ENCODE measurements at places on chromosomes 12 and 14.
A peak's percentile ranks its signal among the peaks of the same experiment; 100 is the strongest.

DNA sequence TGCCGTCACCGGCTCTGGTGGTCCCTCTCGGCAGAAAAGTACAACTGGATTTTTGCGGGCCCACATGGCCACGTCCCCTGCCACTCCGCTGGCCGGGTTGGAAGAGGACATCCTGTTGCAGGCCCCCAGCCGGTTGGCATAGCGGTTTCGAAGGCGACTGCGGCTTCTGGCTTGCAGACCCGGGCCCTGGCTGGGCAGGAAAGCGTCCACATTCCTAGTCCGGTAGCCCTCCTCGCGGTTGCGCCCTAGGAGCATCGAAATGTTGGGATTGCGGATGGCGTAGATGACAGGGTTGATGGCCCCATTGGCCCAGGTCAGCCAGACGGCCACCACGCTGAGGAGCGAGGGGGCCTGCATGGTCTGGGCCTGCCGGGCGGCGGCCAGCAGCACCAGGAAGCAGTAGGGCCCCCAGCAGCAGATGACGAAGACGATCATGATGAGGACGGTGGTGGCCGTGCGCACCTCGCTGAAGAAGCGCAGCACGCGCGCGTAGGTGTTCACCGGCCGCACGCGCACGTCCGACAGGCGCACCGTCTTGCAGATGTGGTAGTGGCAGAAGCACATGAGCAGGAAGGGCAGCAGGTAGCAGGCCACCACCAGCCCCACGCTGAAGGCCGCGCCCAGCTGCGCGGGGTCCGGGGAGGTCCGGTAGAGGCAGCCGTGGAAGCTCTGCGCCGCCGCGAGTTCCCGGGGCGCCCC lies 1.2 kb downstream of the GPR135 start:
- no peak for DNase-seq

GRCh38 chr14:36275741-36276140 lies 44.7 kb downstream of the MBIP start:
- DNase-seq: no peak

- no peak for DNase-seq
Observed at GRCh38 chr14:97215263-97215969, 418.2 kb downstream of the VRK1 start.

GRCh38 chr12:124906606-124907261 lies 7.7 kb downstream of the UBC start:
- DNase-seq: peak; percentile 97

GRCh38 chr12:125137766-125138344 lies 72.6 kb downstream of the AACS start:
- no peak for DNase-seq

DNA sequence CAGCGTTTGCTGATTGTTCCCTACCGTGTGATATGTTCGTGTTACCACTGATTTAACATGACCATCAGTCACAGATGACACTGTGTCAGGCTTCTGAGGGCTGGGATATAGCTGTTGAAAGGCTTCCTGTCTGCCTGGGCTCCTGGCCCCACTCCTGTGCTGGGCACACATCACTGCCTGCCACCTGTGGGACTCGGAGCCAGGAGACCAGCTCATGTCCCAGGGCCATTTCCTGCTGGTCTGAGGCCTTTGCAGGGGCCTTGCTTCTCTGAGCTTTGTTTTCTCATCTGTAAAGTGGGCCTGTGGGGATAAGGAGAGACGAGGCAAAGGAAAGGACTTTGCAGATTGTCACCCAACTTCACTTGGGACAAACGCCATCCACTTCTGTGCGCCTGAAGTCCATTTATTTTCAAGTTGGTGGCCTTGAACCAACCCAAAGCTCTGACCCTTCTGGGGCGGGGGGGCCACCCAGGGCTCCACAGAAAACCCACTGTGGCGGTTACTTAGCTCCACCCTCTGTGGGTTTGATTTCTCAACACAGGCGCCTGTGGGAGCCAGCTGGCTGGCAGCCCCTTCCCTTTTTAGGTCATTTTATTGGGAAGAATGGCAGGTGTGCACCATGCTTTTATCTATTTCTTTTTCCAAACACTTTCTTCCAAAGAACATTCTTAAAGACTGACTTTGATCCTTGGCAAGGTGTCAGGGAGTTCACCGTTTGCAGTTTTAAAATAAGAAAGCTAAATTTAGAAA lies 54.1 kb downstream of the BEGAIN start:
- DNase-seq: peak; percentile 5

DNA sequence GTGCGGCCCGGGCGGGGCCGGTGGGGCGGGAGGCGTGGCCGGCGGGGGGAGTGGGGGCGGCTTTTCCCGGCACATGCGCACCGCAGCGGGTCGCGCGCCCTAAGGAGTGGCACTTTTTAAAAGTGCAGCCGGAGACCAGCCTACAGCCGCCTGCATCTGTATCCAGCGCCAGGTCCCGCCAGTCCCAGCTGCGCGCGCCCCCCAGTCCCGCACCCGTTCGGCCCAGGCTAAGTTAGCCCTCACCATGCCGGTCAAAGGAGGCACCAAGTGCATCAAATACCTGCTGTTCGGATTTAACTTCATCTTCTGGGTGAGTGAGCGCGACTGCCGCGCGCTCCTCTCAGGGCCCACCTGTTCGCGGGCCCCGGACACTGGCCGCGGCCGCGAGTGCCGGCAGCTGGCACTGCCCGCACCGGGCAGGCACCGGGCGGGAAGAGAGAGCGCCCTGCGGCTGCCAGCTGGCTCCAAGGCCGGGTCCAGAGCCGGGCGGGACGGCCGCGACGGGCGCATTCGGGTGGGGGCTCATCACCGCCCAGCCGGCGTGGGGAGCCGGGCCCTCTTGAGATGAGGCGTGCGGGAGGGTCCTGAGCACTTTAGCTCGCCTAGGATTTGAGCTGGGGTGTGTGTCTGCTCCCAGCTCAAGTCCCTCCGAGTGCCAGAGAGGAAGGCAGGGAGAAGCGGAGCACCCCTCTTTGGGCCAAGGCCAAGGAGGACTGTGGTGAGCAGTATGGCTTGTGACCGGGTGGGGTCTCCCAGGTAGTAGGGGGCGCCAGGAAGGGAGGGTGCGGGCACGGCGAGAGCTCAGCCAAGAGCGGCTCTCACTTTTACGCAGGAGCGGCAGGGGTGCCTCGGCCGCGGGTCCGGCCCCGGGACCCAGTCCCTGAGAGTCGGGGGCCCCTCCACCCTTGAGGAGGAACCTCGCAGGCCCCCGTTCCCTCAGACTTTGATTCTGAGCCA lies at the start of gene CD9:
CD9 (plus strand) TSS at position 145 of the 957 bp plus-strand sequence; CDS start at position 245, 100 bp downstream.
- peak; percentile 22 for DNase-seq

DNA sequence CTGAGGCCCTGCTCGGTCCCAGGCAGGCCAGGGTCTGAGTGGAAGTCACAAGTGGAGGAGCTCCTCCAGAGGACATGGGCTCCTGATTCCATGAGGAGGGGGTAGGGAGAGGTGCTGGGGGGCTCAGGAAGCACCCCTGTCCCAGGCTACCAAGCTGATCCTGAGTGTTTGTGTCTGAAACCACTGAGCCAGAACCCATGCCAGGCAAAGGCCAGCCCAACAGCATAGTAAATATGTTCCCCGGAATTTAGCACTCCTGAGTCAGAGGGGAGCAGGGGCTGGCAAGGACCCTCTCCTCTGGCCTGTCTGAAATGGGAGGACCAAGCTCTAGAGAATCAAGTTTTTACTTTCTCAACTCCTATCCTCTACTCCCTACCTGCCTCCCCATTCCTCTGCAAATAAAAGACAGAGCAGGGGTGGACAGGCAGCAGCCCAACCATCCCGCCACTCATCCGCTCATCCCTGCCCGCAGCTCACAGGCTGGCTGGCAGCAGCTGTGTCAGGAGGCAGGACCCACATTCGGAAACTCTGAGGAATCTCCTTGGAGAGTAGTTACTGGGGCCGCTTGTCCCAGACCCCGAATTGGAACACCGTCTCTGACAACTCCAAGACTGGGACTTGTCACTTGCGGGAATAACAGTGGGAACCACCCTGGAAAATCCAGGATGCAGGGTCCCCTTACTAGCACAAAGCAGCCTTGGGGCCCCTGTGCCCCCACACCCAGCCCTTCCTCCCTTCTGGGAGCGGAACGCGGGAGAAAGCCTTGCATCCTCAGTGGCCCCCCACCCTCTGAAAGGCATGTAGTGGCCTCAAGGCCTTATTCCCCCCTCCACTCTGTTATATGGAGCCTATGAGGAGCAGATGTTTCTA lies 102.5 kb downstream of the ZFP36L1 start:
- no peak for DNase-seq

DNA sequence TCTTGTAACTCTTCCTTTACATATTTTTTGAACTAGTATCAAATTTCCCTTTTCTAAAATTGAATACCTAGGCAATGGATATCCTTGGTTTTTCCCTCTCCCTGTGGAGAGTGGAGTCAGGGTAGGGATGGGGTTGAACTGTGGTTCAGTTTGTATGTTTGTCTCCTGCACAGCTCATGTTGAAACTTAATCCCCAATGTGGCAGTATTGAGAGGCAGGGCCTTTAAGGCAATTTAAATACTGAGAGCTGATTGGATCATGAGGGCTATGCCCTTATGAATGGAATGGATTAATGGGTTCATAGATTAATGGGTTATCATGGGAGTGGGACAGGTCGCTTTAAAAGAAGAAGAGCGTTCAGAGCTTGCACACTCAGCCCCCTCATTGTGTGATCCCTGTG lies 127.2 kb upstream of the RGS6 start:
- no peak for DNase-seq

- peak; percentile 7 for DNase-seq
Observed at GRCh38 chr12:69688471-69689427, 10.4 kb downstream of the BEST3 start.

DNA sequence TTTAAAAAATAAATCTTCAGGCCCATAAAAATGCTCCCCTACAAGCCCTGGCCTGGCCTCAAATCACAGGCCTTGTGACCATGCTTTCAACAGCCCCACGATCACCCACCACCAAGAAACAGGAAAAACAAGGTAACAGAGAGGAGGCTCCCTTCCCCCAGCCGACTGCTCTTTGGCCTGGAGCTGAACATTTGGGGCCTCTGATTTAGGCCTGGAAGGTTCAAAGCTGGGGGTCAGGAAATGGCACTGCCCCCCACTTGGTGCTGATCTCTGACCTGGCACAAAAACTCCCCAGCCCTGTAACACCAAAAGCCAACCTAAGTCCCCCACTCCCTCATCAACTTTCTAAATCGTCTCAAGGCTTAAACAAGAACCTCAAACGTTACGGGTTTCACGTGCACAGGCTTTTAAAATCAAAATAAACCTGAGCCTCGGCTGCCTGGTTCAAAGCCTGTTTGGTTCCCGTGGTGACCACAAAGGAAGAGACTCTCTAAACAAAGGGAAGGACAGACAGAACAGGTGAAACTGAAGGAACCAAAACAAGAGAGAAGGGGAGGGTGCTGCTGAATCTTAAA lies 9.0 kb downstream of the ACTN1 start:
- DNase-seq: peak; percentile 83

- DNase-seq: no peak
Observed at GRCh38 chr12:51004504-51004903, 21.7 kb downstream of the SLC11A2 start.

- DNase-seq: peak; percentile 74
Observed at GRCh38 chr12:52006726-52007157, at the start of gene TAMALIN. Gene TAMALIN, plus strand, starts transcription at chr12:52006946. Its CDS starts 74 bp downstream, at chr12:52007020.

DNA sequence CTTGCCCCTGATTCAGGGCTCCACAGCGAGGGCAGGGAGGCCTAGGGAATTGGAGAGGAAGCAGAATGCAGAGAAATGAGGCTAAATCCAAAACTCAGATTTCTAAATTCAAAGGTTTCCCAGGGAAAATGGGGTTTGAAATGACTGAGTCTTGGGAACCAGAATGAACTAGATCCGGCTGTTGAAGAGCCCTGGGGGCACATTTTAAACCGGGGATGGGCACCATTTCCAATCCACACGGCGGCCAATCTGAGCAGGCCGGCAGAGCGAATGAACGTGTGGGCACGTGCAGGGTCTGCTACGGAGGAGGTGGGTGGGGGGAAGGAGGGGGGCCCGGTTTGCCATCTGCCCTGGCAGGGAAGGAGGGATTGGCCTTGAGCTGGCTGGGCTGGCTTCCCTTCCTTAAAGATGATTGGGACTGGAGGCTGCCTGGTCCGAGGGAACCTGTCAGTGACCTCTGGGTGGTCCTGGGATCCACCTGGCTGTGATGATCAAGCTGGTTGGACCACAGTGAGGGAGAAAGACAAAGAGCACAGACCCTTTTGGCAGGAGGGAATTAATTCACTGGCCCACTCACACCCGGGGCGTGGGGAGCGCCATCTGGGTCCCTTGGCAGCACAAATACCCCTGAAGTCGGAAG lies 161.0 kb downstream of the RBM19 start:
- no peak for DNase-seq

GRCh38 chr14:70995671-70996070 lies 88.4 kb downstream of the PCNX1 start:
- DNase-seq: no peak

DNA sequence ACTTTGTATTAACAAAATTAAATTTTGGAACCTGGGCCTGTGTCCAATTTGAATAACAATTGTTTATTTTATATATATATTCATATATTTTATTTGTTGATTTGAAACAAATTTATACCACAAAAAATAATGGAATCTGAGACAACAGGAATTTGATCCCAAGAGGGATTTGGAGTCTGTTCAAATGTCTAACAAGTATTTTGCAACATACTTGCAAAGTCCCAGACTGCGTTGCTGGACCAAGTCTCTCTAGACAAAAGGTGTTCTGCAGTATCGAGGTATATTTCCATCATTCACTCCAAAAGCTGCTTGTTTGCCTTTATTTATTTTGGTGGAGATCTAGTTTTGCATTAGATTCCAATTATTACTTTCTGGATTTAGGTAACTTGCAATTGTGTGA lies 68.7 kb upstream of the PTPRR start:
- DNase-seq: no peak

All from activated CD4-positive, alpha-beta T cell treated with anti-CD3 and anti-CD28 coated beads, Interleukin-2, amount 10 ng/mL, durations not matched to agents 7 days and 5 days (primary cell).